NCI-H2029 treated with DMSO at 0.1 percent for 48 hours (cell line): ENCODE measurements at places on chromosomes 13 and 19.

DNA sequence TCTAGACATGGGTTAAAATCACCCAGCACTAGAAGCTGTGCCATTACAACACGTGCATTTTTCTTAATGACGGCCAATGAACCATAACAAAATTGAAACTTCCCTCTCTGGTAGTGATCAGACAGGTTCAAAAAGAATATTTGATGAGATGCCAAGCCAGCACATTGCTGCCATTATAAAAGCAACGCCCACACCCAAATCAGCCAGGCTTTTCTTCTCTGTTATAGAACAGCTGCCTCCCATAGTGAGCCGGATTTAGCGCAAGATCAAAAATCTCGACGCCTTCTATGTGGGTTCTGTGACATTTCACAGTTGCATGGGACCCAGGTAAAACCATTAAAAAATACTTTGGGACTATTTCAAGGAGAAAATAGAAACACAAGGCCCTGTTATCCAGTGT is 1158.0 kb downstream of the EFNB2 start:
- no peak for DNase-seq

- DNase-seq, result peak; percentile 18
These were observed 33.3 kb upstream of the MICU2 start for GRCh38 chr13:21637296-21637695.

GRCh38 chr13:79992111-79992510 is 348.8 kb downstream of the SPRY2 start:
- DNase-seq, result no peak

DNA sequence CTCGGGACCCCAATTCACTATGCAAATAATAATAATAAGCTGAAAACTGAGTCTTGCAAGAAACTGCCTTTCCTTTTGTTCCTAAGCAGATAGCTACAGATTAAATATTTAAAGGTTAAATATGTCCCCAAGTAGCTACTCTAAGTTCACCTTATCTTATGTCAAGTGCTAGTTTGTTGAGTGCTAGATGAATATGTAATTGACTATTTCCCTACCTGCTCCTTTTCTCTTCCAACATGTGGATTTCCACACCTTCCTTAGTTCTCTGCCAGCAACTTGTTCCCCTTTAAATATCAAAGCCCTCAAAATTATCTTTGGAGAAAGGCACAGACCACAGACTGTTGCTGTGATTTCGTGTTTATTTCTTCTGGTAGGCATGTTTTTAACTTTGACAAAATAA is 709.2 kb upstream of the SLITRK1 start:
- no peak for DNase-seq

GRCh38 chr19:45681391-45682015 is 10.2 kb downstream of the SNRPD2 start:
- DNase-seq, result peak; percentile 60

DNA sequence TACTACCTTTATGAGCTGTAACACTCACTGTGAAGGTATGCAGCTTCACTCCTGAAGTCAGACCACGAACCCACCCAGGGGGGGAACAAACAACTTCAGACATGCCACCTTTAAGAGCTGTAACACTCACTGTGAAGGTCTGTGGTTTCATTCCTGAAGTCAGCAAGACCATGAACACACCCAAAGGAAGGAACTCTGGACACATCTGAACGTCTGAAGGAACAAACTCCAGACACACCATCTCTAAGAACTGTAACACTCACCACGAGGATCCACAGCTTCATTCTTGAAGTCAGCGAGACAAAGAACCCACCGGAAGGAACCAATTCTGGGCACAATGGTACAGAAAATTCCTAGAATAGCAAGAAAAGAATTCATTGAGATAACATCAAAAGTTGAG is 1796.5 kb upstream of the MIR17HG start:
- no peak for DNase-seq

DNA sequence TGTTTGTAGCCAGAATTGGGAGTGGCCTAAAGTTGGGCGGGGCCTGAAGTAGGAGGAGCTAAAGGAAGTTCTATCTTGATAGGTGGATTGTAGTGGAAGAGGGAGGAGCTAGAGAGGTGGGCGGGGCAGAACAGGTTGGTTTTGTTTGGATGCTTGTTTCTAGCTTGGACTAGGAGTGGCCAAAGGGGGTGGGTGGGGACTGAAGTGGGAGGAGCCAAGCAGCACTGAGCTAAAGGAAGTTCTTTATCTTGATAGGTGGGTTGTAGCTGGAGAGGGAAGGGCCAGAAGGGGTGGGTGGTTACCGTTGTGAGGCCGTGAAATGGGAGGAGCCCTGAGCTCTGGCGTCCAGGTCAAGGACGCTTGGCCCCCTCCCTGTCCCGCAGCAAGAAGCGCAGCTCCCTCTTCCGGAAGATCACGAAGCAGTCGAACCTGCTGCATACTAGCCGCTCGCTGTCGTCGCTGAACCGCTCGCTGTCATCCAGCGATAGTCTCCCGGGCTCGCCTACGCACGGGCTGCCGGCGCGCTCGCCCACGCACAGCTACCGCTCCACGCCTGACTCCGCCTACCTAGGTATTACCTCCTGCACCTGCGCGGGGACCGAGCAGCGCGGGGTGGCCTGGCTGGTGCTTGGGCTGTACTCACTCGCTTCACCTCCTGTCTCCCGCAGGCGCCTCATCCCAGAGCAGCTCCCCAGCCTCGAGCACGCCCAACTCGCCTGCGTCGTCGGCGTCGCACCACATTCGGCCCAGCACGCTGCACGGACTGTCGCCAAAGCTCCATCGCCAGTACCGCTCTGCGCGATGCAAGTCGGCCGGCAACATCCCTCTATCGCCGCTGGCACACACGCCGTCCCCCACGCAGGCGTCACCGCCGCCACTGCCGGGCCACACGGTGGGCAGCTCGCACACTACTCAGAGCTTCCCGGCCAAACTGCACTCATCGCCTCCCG is 8.0 kb downstream of the DNASE2 start:
- no peak for DNase-seq

GRCh38 chr19:3625996-3626472 is 556 bp downstream of the CACTIN start:
- no peak for DNase-seq

DNA sequence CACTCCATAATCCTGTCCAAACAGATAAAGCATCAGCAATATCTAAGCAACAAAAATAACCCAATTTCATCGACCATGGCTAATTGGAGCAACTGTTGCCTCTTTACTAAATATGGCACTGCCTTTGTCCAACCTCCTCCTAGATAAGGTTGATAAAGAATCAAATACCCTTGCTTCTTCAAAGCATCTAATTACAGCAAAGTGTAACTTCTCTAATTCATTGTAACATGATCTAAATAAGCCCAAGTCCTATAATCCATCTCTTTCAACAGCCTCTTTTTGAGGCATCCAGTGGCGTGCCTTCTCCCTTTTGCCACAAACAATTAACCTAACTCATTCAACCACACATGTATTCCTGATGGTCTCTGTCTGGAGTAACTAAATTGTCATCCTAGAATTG is 81.7 kb upstream of the KLHL1 start:
- no peak for DNase-seq

DNA sequence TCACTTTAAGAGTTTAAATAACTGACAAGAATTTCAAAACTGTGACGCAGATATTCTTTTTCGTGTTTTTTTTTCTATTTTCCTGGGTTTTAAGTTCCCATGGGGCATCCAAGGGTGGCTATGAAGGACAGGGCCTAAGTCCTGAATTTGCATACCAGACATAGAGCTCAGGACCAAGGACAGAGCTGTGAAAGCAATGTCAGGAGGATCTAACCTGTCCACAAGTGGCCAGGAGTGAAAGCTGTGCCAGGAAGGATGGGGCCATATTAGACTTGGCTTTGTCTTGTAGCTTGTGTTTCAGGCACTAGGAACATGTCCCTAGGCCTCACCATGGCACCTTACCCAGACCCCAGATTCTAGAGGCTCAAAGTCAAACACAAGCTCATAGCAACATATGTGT is 289.4 kb upstream of the MIR17HG start:
- DNase-seq, result no peak

DNA sequence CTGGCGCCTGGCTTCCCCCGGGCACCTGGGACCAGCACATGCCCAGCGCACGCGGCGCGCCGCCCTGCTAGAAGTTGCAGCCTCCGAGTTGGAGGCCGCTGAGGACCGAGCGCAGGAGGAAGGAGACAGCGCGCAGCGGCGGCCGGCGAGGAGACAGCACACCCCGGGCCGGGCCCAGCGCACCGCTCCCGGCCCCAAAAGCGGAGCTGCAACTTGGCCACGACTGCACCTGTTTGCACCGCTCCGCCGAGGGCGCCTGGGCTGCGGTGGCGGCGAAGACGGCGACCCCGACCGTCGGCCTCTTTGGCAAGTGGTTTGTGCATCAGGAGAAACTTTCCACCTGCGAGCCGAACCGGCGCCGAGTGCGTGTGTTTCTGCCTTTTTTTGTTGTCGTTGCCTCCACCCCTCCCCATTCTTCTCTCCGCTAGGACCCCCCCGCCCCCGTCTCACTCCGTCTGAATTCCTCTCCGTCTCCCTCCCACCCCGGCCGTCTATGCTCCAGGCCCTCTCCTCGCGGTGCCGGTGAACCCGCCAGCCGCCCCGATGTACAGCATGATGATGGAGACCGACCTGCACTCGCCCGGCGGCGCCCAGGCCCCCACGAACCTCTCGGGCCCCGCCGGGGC is at the start of gene SOX1:
SOX1 (plus strand) TSS at position 34 of the 626 bp plus-strand sequence; CDS start at position 544, 510 bp downstream.
- DNase-seq, result no peak

GRCh38 chr19:852136-853013 is at the start of gene ELANE:
TSS of gene ELANE (plus strand) at chr19:852303. CDS start at chr19:852329, 26 bp downstream.
- DNase-seq, result no peak

GRCh38 chr19:38004186-38004520 is 97.1 kb downstream of the SIPA1L3 start:
- DNase-seq, result no peak

GRCh38 chr19:49020342-49020741 is 3.5 kb upstream of the LHB start:
- DNase-seq, result no peak

GRCh38 chr13:111970494-111971141 is 96.3 kb upstream of the SOX1 start:
- no peak for DNase-seq

GRCh38 chr13:37274569-37275497 is 169.4 kb upstream of the CSNK1A1L start:
- DNase-seq, result no peak

- no peak for DNase-seq
These were observed 36.6 kb downstream of the SERTM1 start for GRCh38 chr13:36710396-36710795.

DNA sequence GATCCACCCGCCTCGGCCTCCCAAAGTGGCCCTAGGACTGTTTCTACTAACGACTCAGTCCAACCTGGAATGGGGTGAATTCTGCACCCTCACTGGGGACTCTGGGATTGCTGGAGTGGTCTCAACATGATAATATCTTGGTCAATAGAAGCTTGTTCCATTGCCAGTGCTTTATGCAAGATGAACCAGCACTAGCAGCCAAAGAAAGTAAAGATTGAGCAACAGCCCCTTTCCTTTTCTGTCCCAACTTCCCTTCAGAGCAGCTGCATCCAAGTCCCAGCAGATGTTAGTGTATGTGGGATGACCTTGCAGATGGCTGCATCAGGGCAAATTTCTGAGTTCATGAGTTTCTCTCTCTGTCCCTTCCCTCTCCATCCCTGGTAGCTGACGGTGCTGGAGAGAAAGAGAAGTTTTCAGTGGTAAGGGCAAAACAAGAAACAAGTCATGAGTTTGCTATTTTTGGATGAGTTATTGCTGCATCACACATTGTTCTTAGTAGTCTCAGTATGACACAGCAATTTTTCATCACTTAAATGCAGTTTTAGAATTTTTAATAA is 183.6 kb upstream of the EDNRB start:
- DNase-seq, result no peak

- DNase-seq, result no peak
These were observed 34.4 kb downstream of the STARD13 start for GRCh38 chr13:33251131-33251661.

GRCh38 chr13:112957295-112957677 is 11.7 kb upstream of the MCF2L start:
- DNase-seq, result no peak

- no peak for DNase-seq
These were observed 69.6 kb downstream of the RYR1 start for GRCh38 chr19:38503077-38503410.

DNA sequence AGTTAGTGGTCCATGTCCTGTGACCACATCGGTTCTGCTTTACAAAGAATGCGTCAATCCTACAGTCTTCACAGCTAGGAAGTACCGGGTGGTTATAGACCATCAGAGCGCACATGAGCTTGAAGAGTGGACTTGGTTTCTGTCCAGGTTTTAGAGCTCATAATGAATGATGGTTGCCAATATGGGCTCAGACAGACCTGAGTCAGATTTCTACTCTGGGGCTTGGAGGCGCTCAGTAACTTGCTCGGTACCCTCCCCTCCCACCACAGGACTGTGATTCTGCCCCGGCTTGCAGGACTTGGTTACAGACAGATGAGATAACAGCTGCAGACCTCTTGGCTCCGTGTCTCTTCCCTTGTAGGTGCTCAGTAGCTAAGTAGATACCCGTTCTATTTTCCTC is 284.7 kb downstream of the TSHZ3 start:
- no peak for DNase-seq

- no peak for DNase-seq
These were observed 8.1 kb downstream of the CEBPA start for GRCh38 chr19:33294058-33294798.

GRCh38 chr19:56112313-56112709 is 8.8 kb downstream of the ZNF787 start:
- no peak for DNase-seq

GRCh38 chr19:28169168-28169887 is 1043.6 kb downstream of the UQCRFS1 start:
- peak; percentile 48 for DNase-seq

DNA sequence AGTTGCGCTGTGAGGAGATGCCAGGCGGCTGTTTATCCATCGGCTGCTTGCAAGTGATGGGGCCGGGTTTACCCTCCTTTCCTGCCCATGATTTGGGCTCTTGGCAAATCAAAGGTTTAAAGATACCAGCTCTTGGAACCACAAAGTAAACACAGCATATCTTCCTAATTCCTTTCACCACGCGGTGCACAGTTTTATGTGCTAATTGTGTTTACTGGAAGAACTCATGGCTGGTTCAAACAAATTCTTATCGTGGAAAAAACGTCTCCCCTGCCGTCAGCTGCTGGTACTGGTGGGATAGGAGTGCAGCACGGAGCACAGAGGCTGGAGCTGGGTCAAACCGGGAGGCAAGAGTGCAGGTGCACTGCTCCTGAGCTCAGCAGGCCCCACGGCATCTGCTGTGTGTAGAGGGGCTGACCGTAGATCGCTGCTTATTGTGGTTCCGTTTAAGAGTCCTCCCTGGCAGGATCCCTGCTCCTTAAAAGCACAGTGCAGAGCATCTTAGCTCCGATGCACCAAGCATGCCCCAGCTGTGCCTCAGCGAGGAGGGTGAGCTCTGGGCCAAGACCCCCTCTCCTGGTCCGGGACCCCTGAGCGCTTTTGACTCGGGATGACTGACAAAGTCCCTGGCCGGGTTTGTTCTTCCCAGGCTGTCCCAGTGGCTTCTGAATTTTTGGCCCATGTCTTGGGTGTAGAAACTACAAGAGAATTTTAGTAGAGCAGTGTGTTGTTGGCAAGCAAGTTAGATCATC is 51.3 kb upstream of the GAS6 start:
- DNase-seq, result no peak

- no peak for DNase-seq
These were observed 115.3 kb downstream of the SOX1 start for GRCh38 chr13:112182251-112182650.
